ENCODE measurements at places on chromosomes 4 and X.
A peak's percentile ranks its signal among the peaks of the same experiment; 100 is the strongest.

DNA sequence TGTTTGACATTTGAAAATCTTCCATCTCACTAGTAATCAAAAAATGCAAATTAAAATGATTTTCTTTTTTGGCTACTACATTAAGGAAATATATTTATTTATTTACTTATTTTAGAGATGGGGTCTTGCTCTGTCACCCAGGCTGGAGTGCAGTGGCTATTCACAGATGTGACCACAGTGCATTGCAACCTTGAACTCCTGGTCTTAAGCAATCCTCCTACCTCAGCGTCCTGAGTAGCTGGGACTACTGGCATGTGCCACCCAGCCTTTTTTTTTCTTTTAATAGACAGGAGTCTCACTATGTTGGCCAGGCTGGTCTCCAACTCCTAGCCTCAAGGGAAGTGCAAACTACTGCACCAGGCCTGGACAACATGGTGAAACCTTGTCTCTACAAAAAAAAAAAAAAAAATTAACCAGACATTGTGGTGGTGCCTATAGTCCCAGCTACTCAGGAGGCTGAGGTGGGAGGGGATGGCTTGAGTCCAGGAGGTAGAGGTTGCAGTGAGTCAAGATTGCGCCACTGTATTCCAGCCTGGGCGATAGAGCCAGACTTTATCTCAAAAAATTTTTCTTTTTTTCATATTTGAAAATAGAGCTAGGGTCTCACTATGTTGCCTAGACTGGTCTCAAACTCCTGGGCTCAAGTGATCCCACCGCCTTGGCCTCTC, 4.4 kb upstream of the SMIM14 start:
- no peak for DNase-seq

GRCh38 chr4:2025817-2026216, 17.0 kb upstream of the NELFA start:
- DNase-seq: no peak

GRCh38 chr4:109966891-109967481, 54.3 kb downstream of the EGF start:
- no peak for DNase-seq

GRCh38 chr4:68416591-68416990, 30.7 kb upstream of the TMPRSS11E start:
- DNase-seq: no peak

- DNase-seq: no peak
Measured at GRCh38 chr4:6596948-6597347, 22.0 kb downstream of the MAN2B2 start.

- DNase-seq: no peak
Measured at GRCh38 chr4:180789929-180790328, 1453.3 kb upstream of the TENM3 start.

DNA sequence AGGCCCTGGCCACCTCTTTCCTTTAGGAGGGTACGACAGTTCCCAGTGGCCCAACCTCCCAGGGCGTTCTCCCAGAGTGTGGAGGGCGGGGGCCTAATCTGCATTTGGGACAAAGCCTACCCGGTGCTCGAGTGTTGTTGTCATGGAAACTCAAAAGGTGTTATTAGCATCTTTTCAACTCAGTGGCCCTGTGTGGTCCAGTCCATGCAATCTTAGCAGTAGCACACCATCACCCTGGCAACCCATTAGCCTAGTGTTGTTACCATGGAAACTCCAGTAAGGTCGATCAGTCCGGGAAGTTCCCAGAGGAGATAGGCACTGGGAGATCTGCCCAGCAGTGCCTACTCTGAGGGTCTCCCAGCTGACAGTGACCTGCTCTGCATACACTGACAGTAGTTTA, 20.2 kb downstream of the APLN start:
- DNase-seq: no peak

DNA sequence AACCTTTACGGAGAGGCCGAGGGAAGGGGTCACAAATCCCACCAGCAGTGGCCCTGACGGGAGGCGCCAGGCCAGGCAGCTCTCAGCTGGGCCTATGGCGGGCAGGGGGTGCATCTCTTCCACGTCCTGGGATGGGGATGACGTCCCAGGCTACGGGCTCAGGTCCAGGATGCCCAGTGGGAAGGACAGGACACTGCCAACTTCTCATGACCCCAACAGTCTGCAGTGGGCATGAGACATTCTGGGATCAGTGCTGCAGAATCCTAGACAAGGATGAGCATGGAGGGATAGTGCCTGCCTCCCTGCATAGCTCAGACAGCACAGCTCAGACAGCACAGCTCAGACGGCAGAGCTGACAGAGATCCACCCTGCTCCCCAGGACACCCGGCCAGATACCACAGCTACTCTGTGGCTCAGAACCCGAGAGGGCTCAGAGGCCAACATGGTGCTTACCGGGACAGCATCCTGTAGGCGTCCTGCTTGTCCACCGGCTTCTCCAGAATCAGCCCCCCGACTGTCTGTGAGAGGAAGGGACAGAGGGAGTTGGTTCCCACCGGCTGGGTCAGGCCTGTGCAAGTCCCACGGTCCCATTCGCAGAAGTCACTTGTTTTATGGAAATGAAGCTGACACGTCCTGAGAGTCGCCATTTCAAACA, 17.3 kb downstream of the ASMTL start:
- peak; percentile 34 for DNase-seq

GRCh38 chr4:102298716-102299115, 46.6 kb downstream of the SLC39A8 start:
- DNase-seq: no peak

DNA sequence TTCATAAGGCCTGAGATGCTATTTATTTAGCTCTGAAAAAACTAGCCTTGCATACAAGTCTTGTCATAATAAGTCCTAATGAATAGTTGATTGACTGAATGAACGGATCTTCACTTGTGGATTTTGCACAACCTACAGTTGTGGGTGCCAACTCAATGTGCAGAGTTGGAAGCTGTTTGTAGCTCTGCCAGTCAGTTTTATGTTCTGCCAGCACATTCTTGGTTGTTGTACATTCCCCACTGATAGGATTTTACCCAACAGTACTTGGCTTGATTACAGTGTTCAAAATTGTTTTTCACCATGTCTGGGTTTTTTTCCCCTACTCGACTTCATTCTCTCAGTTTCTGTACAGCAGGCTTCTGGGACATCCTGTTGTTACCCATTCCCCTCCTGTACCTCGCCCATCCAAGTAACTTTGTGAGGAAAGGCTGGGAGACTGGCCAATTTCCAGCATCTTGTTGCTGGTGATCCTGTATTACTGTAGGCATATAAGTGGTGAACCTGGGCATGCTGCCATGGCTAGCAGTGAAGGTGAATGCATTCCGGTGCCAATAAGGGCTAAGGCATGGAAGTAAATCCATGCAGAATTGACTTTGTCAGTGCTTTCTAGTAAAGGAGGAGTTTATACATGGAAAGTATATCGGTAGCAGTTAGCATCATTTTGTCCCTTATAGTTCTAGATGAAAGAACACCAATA, 22.8 kb downstream of the IL1RAPL1 start:
- DNase-seq: no peak

- no peak for DNase-seq
Measured at GRCh38 chr4:7398788-7399439, 35.8 kb downstream of the PSAPL1 start.

DNA sequence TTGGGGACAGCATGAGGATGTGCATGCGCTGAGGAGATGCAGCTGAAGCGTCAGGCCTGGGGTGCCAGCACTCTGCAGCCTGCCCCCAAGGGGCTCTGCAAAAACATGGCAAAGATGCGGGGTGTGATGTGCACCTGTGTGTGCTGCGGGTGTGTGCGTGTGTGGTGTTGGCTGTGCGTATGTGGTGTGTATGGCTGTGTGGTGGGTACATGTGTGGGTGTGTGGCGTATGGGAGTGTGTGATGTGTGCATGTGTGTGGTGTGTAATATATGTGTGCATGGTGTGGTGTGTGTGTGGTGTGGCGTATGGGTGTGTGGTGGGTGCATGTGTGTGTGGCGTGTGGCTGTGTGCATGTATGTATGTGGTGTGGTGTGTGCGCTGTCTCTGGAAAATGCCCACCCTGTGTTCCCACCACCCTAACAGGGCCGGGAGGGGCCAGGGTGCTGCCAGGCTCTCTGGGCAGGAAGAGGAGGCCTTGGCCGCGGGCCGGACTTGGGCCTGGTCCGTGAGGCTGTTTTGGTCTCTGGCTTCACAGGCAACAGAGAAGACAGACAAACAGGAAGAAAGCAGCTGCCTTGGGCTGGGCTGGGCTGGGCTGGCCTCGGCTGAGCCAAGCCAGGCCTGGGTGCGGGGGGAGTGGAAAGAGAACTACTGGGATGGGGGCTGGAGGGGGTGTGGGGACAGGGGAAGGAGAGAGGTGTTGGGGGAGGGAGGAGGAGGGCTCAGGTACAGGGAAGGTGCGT, 1.1 kb upstream of the AVPR2 start:
- DNase-seq: no peak

DNA sequence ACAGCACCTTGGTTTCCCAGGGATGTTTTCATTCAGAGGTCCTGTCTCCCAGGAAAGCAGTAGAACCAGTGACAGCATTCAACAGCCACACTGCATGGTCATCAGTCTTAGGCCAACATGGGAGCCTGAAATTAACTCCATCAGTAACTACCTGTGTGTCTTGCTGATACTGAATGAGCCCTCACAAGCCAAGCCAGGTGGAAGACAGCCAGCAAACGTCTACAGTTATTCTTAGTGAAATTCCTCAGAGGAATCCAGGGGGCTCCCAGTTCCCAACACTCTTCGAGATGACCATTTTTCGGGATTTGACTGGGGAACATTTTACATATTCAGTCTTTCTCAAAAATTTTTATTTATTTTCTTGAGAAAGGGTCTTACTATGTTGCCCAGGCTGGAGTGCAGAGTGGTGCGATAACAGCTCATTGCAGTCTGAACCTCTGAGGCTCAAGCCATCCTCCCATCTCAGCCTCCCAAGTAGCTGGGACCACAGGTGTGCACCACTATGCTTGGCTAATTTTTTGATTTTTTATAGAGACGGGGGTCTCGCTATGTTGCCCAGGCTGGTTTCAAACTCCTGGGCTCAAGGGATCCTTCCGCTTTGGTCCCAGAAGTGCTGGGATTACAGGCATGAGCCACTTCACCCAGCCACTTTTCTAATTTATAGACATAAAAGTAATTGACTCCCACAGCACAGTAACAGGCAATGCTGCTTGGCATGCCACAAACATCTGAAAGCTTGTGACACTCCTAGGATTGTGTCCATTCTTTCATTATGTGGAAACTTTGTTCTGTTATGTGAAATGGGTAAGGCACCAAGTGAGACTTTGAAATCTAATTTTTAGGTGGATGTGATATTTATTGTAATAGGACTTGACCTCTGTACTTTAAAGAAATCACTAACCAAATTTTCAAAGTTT, 116.9 kb downstream of the SOWAHB start:
- no peak for DNase-seq

DNA sequence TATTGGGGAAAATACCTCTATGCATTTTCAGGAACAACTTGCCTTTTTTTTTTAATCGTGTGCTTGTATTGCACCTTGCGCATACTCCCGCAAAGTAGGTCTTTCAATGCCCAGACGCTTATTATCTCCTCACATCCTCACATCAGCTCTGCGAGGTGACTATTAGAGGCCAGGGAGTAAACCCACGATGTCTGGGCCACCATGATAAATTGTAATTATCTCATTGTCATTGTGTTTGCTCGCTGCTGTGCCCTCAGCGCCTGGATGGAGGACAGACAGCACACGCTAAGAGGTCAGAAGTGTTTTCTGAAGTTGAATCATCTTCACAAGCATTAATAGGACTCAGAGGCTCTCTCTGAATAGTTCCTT, 1.0 kb upstream of the RELL1 start:
- DNase-seq: no peak

- no peak for DNase-seq
Measured at GRCh38 chr4:336893-337142, 796 bp upstream of the ZNF141 start.

GRCh38 chr4:120691536-120691935, 231.0 kb downstream of the PRDM5 start:
- DNase-seq: no peak

- DNase-seq: no peak
Measured at GRCh38 chr4:8526363-8526855, 53.8 kb upstream of the GPR78 start.

DNA sequence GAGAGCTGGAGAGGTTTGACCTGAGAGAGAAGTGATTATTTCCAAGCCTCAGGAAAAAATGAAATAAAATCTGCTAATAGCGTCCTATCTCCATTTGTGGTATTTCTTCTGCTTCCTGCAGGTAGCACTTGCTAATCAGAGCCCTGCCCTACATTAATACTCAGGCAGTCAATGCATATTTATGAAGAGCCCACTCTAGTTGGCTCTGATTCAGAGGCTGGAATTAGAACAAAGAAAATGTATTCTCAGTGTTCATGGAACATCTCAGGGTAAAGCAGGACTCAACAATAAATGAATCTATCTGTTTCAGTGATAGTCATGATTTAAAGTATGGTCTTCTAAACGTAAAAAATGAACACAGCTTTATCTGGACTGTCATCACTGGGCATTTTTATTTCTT, 1.4 kb upstream of the ATP8A1 start:
- no peak for DNase-seq

DNA sequence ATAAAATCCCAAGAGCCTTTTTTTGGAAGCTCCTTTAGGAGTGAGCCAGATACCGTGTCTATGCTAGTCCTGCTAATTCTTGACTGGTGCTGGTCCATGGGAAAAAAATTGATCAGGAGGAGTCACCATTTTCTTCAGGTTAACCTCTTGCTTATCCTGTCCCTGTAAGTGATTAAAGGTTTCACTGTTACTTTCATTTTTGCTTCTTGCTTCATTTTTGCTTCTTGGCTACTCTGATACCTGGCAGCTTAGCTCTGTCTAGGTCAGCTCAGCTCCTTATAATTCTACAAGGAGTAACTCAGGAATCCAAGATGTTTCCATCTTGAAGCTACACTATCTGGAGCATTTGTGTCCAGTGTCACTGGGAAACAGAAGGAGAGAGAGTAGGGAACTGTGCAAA, 45.7 kb downstream of the AFM start:
- no peak for DNase-seq

GRCh38 chr4:170025523-170026252, 507 bp downstream of the MFAP3L start:
- no peak for DNase-seq

- no peak for DNase-seq
Measured at GRCh38 chr4:163440040-163440439, 33.5 kb downstream of the TKTL2 start.

- DNase-seq: no peak
Measured at GRCh38 chrX:68945603-68946228, 116.9 kb downstream of the EFNB1 start.

GRCh38 chr4:27115221-27115620, 254.6 kb downstream of the STIM2 start:
- no peak for DNase-seq

GRCh38 chrX:41350976-41351569, 17.1 kb downstream of the DDX3X start:
- DNase-seq: no peak

GRCh38 chrX:51860679-51861078, 32.7 kb upstream of the MAGED1 start:
- DNase-seq: no peak

GRCh38 chrX:149198980-149199732, 305.9 kb downstream of the IDS start:
- DNase-seq: no peak

GRCh38 chr4:163447481-163447880, 26.1 kb downstream of the TKTL2 start:
- DNase-seq: no peak

GRCh38 chr4:84814094-84814750, 152.3 kb downstream of the WDFY3 start:
- no peak for DNase-seq

- no peak for DNase-seq
Measured at GRCh38 chr4:38630519-38630918, 33.5 kb upstream of the KLF3 start.

Data from activated CD8-positive, alpha-beta memory T cell treated with anti-CD3 and anti-CD28 coated beads, Interleukin-2, amount 10 ng/mL, durations not matched to agents 7 days and 5 days (primary cell).